ENCODE measurements at places on chromosomes 13 and 19.

DNA sequence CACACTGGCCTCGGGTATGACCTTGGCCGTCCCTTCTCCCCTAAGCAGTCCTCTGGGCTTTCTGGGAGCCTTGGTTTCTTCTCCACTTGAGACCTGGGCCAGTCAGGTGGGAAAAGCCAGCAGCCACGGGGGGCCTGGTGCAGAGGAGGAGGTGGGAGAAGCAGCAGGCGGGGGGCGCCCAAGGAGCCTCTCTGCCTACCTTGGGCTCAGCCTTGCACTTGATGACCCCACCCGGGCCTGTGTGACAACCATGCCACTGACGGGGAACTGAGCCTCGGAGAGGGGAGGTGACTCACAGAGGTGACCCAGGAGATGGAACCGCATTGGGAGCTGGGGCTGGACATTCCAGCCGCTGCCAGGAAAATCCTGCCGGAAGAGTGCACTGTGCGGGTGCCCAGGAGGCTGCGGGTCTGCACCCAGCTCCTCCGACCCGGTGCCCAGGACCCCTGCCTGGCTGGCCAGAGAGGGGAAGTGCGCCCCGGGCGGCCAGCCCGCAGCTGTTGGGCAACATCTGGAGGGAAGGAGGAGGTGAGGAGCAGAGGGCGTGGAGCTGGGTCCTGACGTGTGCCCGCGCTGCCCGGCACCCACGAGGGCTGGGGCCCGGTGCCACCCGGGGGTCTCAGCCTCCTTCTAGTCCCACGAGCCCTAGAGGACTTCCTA is 23.4 kb upstream of the SLC7A10 start:
- no peak for DNase-seq

GRCh38 chr19:30898353-30899103 is 450.7 kb downstream of the TSHZ3 start:
- no peak for DNase-seq

DNA sequence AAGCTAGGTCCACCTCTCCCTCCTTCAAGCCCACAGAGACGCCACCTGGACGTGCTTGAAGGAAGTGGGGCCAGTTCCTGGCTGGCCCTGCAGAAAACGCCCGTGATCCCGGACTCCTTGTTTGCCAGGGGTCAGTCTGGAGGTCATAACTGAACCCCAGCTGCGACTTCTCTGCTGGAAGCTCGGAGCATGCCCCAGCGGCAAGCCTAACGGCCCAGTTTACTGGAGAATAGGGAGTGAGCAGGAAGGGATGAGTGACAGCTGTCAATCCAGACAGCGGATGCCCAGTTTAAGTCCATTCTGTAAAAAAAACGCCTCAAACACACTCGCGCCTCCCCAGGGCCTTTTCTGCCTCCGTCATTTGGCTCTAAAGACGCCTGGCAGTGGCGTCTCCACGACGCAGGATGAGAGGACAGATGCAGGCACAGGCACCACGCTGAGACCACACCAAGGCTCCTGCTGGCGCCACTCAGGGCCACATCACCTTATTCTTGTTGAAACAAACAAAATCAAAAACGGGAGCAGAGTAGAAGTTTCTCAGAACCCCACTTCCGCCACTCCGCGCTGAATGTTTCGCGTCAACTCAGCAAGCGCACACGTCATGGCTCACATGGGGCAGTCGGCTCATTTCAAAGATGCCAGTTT is 57.6 kb downstream of the RASA3 start:
- no peak for DNase-seq

DNA sequence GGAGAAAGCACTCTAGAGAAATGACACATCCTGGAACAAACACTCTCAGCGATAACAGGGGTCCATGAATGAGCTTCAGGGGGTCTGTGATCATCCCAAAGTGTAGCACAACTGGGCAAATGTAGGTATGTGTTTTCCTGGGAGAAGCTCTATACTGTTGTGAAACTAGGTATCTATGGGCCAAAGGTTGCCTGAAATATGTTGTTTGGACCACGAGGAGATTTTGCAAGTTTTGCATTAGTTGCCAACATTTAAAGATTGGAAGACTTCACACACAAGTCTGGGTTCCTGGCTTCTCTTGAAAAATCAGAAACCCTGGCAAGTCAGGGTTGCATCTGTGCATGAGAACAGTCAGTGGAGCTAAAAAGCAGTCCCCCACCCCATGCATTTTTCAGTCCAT is 26.7 kb upstream of the POU2F2 start:
- no peak for DNase-seq

- DNase-seq: no peak
These were observed 32.3 kb downstream of the ITM2B start for GRCh38 chr13:48265217-48265815.

Data from anterior cingulate cortex (tissue), 58 donors.